Cardiac muscle cell (in vitro differentiated cells and primary cell): ENCODE measurements at places on chromosomes 6 and 20. TPM values are rescaled to one million over a fixed set of nuclear protein-coding genes. Genes with fewer than 3 reads are reported as not detected.

- DNase-seq = no peak
- H3K27me3 ChIP-seq = no peaks in the 10 kb centered on the region
- peak overlapping the region; percentile 92 for H3K27ac ChIP-seq
- H3K4me1 ChIP-seq = peaks cover 30% of the 10 kb centered on the region
Observed at GRCh38 chr6:116278854-116279231, 887 bp downstream of the TSPYL1 start.

GRCh38 chr6:139881728-139882211 lies 507.3 kb upstream of the CITED2 start:
- peak; percentile 47 for DNase-seq
- no peaks in the 10 kb centered on the region for H3K27me3 ChIP-seq
- peak overlapping the region; percentile 90 for H3K27ac ChIP-seq
- peaks cover 26% of the 10 kb centered on the region for H3K4me1 ChIP-seq
- H3K4me3 ChIP-seq = no peak overlapping the region
- no peaks in the 10 kb centered on the region for H3K36me3 ChIP-seq

Gene MDFI
- total RNA-seq = 100.0 and 137 TPM in 2 replicates

DNA sequence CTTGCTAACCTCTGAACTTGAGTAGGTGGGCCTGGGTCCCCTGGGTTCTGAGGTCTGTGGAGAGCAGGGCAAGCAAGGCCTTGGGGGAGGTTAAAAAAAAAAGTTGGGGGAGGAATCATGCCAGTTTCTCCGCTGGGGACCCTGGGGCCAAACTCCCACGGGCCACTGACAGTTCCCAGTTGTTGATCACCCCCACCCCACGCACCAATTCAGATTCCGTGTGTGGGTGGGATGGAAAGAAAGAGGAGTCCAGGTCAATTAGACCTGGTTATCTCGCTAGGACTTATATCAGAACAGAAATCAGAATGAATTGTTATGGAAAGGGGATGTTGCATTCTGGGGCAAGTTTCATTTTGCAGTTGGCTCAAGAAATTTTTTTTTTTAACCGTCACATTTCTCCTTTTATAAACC lies 46.7 kb upstream of the SUPT3H start:
- peaks cover 73% of the 10 kb centered on the region for H3K27me3 ChIP-seq
- no peaks in the 10 kb centered on the region for H3K36me3 ChIP-seq
- no peak overlapping the region for H3K27ac ChIP-seq

Gene ASIP
- not detected in 2 replicates for total RNA-seq

DNA sequence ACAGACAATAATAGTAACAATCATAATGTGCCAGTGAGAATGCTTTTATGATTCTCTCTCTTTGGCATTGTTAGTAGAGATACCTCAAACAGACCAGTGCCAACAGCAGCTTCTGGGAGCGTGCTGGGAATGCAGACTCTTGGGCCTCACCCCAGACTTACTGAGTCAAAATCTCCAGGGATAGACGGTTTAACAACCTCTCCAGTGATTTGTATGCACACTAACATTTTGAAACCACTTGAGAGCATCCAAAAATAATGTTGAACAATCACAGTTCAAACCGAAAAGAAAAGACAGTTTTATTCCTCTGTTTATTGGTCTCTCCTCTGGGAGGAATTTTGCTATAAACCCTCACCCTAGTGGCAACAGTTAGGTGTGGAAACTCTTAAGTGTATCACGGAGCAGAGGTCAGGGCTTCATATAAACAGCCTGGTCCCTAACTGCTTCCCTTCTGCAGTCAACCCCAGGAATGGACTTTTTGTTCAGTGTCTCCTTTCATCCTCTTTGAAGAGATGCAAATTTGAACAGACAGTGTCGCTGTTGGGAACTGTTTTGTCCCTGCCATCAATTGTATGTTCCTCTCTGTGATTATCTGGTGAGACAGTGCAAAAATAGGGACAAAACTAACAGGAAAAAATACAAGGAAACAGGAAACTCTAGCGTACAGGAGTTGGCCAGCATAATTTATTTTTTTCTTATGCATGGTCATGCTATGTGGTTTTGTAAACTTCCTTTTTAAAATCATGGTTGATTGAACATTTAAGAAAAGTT lies 162.4 kb upstream of the BTBD3 start:
- H3K27ac ChIP-seq = no peak overlapping the region
- no peaks in the 10 kb centered on the region for H3K4me1 ChIP-seq
- no peak overlapping the region for H3K4me3 ChIP-seq
- H3K27me3 ChIP-seq = no peaks in the 10 kb centered on the region
- no peak for DNase-seq

Gene HDGFL1
- total RNA-seq = not detected in 2 replicates

DNA sequence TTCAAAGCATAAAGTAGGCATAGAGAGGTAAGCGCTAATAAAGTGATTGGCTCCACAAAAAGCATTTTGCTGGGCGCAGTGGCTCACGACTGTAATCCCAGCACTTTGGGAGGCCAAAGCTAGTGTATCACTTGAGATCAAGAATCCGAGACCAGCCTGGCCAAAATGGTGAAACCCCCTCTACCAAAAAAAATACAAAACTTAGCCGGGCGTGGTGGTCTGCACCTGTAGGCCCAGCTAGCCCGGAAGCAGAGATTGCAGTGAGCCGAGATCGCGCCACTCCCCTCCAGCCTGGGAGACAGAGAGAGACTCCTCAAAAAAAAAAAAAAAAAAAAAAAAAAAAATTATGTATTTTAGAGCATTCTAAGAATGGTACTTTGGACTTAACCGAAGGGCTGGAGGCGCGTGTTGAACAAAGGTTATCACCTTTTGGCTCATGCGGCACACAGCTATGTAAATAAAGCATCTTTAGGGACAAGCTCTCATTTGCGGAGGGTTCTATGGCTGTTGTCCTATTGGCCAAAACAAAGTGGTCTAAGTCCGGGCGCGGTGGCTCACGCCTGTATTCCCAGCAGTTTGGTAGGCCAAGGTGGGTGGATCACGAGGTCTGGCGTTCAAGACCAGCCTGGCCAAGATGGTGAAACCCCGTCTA lies 17.4 kb downstream of the HFE start:
- DNase-seq = no peak
- peak overlapping the region; percentile 85 for H3K27ac ChIP-seq
- peak overlapping the region; percentile 38 for H3K4me3 ChIP-seq
- no peaks in the 10 kb centered on the region for H3K4me1 ChIP-seq

GRCh38 chr20:51061418-51062045 lies 38.6 kb upstream of the KCNG1 start:
- no peaks in the 10 kb centered on the region for H3K27me3 ChIP-seq
- H3K4me3 ChIP-seq = no peak overlapping the region
- no peak overlapping the region for H3K27ac ChIP-seq
- peaks cover 4% of the 10 kb centered on the region for H3K4me1 ChIP-seq

Gene ALDH5A1
- 15.0 and 16.1 TPM in 2 replicates for total RNA-seq

Gene PTGIS
- 5.3 and 7.8 TPM in 2 replicates for total RNA-seq

GRCh38 chr6:158312672-158313397 lies 570 bp downstream of the TULP4 start:
- no peak overlapping the region for H3K4me3 ChIP-seq
- H3K36me3 ChIP-seq = peaks cover 11% of the 10 kb centered on the region
- no peaks in the 10 kb centered on the region for H3K27me3 ChIP-seq
- no peaks in the 10 kb centered on the region for H3K4me1 ChIP-seq

Gene THEMIS
- not detected in 2 replicates for total RNA-seq
